ENCODE measurements at places on chromosomes 12 and 14.

DNA sequence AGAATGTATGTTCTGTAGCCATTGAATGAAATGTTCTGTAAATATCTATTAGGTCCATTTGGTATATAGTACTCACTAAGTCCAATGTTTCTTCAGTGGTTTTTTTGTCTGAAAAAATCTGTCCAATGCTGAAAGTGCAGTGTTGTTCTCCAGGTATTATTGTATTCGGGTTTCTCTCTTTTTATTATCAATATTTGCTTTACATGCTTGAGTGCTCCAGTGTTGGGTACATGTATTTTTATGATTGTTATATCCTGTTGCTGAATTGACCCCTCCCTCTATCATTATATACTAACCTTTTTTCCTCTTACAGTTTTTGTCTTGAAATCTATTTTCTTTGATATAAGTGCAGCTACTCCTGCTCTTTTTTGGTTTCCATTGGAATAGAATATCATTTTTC is 382.2 kb downstream of the CCER1 start:
- DNase-seq: no peak

- DNase-seq: no peak
Measured at GRCh38 chr12:109598428-109598854, 24.8 kb downstream of the MVK start.

DNA sequence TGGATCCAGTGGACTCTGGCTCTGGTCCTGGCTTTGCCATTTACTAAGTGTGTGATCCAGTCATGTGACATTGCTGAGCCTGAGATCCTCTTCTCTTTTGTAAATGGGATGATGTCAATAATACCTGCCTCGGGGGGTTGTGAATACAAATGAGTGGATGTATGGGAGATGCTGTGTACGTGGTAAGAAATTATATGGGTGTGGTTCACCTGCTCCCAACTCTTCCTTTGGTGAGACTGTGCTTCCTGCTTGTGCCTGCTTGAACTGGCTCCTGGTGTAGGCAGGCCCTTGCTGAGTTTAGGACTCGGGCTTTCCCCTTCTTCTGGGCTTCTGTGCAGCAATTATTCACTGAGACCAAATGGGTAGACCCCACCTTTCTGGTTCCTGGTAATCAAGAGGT is 189.5 kb upstream of the FRMD6 start:
- DNase-seq: no peak

DNA sequence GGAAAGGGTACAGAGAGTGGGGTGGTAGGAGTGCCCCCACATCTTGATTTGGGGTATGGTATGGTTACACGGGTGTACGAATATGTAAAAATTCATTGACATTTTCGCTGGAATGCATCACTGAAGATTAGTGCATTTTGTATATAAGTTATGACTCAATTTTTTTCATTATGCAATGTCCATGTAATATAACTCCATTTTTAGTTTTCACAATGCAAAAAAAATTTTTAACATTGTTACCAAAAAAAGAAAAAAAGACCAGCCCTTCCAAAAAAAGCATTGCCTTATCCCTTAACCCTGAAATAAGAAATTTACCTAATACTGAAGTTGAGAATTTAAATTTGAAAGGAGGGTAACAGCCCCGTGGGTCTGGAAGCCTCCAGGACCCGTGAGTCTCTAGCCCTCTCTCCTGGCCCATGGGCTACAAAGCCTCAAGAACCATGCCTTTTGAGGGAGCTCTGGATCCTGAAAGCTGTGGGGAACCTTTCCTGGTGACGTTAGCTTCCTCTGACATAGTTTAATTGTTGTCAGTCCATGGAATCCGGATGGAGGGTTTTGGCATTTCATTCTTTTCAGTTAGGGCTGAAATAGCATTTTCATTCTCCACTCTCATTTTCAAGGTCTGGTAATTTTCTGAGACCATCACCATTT is 55.6 kb upstream of the ACTN1 start:
- no peak for DNase-seq

DNA sequence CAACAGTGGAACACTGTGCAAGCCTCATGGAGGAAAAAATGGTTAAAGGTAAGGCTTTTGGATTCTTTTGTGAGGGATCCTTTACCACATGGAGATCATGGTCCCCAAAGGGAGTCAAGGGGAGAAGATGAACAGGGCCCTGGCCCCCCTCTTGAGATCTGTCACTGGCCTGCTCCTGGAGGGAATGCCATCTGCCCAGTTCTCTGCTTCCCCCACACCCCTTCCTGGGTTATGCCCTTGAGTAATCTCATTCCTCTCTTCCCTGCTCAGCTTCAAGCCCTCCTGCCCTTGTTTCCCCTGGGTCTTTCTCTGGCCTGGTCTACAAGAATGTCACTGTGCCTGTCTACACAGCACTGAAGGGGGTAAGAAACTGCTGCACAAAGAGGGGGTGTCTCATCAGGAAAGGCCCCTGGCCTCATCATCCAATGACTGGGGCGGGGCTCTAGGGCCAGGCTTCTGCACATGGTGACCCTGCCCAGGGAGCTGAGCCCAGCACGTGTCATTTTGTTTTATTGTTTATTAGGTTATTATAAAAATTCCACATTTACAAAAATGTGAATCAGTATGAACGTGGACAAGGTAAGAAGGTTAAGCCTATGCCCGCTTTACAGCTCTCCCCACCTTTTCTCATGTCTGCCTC is 30.3 kb downstream of the PIGH start:
- DNase-seq: no peak

GRCh38 chr14:101476916-101477553 is 84.3 kb upstream of the DIO3 start:
- DNase-seq: no peak

DNA sequence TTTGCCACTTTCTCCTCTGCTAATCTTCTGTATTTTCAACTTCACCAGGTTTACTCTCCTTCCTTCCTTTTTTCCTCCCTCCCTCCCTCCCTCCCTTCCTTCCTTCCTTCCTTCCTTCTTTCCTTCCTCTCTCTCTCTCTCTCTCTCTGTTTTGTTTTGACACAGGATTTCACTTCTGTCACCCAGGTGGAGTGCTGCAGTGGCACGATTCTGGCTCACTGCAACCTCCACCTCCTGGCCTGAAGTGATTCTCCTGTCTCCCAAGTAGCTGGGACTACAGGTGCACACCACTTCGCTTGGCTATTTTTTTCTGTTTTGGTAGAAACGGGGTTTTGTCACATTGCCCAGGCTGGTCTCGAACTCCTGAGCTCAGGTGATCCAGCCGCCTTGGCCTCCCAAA is 181.2 kb upstream of the BTG1 start:
- no peak for DNase-seq

DNA sequence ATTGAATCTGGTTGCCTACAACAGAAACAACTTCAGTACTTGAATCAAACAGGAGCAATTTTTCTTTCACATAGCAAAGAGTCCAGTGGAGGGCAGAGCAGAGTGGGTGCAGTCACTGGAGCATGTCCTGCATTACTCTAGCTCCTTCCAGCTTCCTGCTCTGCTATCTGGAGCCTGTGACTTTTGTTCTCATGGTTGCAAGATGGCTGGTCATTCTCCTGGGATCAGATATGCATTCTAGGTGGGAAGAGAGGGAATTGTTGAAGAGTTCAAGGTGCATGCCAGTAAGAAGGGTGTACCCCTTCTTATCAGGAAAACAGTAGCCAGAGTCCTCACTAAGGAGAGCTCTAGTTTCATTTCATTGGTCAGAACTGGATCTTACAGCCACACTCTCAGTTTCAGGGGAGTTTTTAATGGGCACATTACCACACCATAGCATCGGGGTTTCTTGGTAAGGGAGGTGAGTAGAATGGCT is 8.0 kb downstream of the IFT43 start:
- no peak for DNase-seq

GRCh38 chr14:63203015-63203414 is 1.2 kb upstream of the RHOJ start:
- DNase-seq: no peak

GRCh38 chr12:51865757-51866270 is 17.3 kb upstream of the FIGNL2 start:
- no peak for DNase-seq

- no peak for DNase-seq
Measured at GRCh38 chr12:10618338-10618987, 5.1 kb upstream of the MAGOHB start.

GRCh38 chr12:24724814-24725213 is 224.1 kb downstream of the BCAT1 start:
- no peak for DNase-seq

DNA sequence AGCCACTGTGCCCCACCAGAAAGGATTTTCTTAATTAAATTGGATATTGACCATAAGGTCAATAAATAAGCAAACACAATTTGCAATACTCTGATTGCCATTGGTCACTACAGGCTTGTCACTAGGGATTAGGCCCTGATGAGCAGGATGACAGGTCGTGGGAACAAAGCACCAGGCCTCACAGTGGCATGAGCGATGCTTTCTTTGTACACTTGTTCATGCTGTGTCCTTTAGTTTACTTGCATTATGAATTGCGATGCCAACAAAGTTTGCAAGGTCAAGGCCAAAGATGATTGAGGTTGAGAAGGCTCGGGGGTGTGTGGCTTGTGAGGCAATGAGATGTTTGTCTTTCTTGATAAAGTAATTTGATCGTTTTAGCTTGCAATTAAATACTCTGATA is 136.0 kb downstream of the TTC8 start:
- DNase-seq: no peak

DNA sequence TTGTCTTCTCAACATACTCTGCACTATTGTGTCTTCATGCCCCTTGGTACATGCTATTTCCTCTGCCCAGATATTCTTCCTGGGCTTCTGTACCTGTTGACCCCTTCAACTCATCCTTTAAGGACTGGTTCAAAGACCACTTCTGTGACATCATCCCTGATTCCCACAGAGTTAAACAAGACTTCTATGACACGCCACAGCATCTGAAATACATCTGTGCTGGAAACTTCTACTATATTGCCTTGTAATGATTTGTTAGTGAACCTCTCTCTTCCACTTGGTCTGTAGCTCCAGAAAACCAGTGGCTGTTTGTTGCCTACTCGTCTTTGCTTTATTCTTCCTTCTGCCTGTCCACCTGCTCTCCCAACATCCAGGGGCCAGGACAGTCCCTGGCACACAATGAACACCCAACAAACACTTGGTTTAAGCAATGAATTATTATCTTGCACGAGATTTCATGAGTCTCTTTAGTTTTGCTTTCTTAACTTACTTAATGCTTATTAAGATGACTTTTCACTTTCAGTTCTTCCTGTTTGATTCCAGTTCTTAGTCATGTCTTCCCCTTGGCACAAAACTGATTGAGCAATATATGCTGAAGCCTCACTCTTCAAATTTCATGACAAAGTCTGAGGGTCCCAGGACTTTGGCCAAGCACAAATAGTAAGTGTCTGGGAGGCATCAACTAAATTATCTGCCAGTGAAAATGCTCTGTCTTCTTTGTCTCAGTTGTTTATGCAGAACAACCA is 485.9 kb downstream of the APAF1 start:
- no peak for DNase-seq

GRCh38 chr14:67311868-67312267 is 47.7 kb downstream of the ATP6V1D start:
- DNase-seq: no peak

DNA sequence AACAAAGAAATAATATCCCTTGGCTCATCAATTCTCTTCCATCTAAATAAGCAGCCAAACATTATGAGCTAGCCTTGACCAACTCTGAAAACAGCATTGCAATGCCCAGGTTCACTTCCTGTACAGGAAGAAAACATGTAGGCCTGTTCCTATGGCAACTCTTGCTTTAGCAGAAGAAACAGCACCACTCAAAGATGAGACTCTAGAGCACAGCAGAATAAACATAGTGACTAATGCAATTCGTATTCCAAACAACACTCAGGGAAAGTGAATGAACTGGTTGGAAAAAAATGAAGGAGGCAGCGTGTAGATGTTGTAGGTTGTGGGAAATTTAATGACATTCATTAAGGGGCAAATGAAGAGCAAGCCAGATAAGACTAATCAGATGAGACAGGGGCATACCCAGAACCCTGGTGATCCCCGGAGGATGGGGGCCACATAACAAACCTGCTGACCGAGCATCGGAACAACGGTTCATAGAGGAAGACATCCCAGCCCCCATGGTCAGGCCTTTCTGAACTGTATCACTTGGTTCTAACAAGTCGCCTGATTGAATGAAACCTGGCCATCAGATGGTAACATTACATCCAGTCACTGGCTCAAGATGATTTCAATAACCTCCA is 9.0 kb downstream of the ARHGDIB start:
- no peak for DNase-seq

- no peak for DNase-seq
Measured at GRCh38 chr12:19912991-19913390, 455.3 kb upstream of the PDE3A start.

- DNase-seq: no peak
Measured at GRCh38 chr14:57611555-57612075, 118.0 kb upstream of the CCDC198 start.

- no peak for DNase-seq
Measured at GRCh38 chr12:47789141-47789540, 16.1 kb downstream of the SLC48A1 start.

GRCh38 chr14:84871734-84872133 is 658.2 kb upstream of the FLRT2 start:
- DNase-seq: no peak

DNA sequence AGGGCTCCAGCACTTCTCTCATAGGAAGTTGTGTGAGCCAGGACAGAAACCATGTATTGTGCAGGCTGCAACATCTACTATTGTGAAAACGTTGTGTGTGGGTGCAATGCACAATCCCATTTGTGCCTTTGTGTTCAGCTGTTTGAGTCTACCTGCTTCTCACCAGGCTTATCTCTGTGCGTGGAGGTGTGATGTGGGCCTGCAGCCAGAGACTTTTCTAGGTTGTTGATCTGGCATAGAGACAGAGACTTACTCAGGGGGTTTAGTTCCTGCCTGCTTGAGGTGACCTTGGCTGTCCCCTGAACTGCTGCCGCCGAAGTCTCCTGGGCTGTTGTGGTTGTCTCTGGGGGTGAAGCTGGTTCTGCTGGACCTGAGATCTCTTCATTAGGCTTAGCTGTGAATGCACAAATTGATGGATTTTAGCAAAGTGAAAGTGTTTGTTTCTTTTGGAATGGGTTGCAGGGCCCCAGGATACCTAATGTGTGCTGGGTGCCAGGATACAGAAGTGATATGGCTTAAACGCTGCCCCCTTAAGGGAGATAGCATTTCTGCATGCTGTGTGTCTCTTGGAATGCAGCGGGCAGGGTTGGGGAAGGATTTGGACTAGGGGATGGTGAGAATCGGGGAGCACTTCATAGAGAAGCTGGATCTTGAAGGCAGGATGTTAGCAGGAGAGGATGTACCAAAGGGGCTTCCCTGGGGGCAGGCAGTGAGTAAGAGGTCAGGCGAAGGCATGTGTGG is 2.5 kb downstream of the LACRT start:
- no peak for DNase-seq

- no peak for DNase-seq
Measured at GRCh38 chr12:14946861-14947260, 8.5 kb upstream of the ERP27 start.

- no peak for DNase-seq
Measured at GRCh38 chr14:76837524-76837923, 11.3 kb downstream of the LRRC74A start.

DNA sequence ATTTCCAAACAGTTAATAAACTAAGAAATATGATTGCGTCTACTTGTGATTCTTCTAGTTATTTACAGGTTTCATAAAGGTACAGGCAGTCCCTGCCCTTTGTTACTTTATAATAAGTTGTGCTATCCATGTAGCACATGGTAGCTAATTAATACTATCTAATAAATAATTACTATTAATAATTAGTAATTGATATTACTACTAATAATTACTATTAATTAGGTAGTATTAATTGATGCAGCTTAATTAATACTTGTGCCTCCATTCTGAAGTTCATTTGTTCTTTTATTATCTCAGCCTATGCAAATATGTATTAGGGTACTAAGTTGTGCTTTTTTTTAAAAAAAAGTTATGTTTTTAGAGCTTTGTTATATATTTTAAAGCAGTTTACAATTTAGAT is 92.3 kb upstream of the TRHDE start:
- no peak for DNase-seq

- DNase-seq: no peak
Measured at GRCh38 chr14:73427516-73428264, 30.7 kb downstream of the NUMB start.
